Activated CD8-positive, alpha-beta memory T cell treated with anti-CD3 and anti-CD28 coated beads for 1 hour (primary cell): ENCODE measurements at places on chromosomes 16 and 17.

GRCh38 chr17:10305398-10305797 lies 67.4 kb downstream of the MYH13 start:
- DNase-seq = no peak

GRCh38 chr16:35639233-35640205 lies 2180.1 kb downstream of the TP53TG3F start:
- no peak for DNase-seq

GRCh38 chr16:9334103-9334502 lies 242.7 kb downstream of the HAPSTR1 start:
- DNase-seq = no peak

DNA sequence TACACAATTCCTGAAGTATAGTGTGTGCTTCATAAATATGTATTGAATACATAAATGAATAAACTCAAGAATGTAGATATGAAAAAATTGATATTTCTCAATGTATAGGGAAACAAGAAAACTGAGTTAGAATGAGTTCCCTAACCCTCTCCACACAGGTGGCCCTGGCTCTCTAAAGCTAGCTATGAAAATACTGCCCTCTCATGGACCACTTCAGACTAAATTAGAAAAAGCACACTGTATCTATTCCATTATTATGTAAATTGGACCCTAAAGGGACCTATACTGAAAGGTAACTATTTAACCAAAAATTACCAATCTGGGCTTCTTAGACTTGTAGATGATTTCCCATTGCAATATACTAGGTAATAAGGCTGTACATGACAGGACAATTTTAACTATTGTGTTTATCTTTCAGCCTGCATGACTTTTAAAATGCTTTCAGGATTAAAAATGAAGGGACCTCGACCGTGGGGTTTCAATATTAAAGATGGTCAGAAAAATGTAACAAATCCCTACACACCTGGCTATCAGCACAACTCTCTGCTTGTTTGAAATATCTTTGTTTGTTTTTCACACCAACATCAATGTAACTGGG lies 672.5 kb upstream of the KIF2B start:
- DNase-seq = no peak

GRCh38 chr17:83156408-83156807 lies 77.0 kb downstream of the METRNL start:
- no peak for DNase-seq

- DNase-seq = no peak
These were observed 30.7 kb downstream of the MYH3 start for GRCh38 chr17:10626390-10626789.

GRCh38 chr17:81315885-81316391 lies 20.8 kb upstream of the SLC38A10 start:
- DNase-seq = no peak

DNA sequence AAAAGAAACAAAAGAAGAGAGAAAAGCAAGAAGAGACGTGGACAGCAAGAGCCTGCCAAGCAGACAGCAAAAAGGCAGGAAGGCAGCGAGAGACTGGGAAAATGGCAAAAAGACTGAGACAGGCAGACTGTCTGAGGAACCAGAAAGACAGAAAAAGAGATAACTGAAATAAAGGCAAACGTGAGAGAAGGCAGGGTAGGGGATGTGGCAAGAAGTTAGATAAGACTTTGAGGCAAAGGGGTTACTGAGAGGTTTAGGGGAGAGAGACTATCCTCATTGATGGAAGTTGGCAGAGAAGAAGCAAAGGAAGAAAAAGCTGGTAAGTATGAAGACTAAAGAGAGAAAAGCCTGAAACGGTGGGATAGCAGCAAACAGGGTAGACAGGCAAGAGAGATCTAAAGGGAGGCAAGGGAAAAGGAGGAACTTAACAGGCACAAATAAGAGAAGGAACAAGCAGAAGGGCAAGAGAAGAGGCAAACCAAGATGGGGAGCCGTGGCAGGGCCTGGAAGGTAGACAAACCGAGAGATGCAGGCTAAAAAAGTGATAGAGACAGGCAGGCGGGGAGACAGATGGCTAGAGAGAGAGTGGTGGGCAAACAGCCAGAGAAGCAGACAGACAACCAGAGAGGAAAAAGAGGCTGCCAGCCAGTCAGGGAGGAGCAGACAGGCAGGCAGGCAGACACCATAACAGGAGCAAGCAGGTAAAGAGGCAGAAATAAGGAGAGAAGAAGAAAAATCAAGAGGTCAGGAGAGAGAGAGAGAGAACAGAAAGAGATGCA lies 7.1 kb upstream of the CHD3 start:
- no peak for DNase-seq

- peak; percentile 23 for DNase-seq
These were observed 428 bp downstream of the SGSM2 start for GRCh38 chr17:2337544-2338314.

GRCh38 chr16:72221630-72222024 lies 49.7 kb upstream of the PMFBP1 start:
- DNase-seq = no peak

DNA sequence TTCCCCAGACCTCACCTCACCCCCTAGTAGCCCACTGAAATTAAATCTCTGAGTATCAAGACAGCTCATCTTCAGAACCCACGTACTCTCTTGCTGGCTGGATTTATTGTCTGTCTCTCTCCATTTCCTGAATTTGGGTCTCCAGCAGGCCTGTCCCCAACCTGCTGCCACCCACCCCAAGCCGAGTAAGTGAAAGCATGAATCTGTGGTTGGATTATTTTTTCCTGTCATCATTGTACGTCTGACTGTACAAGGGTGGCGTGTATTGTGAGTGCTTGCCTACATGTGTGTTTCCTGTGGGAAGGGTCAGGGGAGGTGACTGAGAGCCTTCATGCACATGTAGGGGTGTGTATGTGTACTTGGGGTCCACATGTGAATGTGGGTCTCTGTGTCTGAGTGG lies 5.4 kb downstream of the TNP2 start:
- no peak for DNase-seq

- DNase-seq = no peak
These were observed 9.8 kb downstream of the NTHL1 start for GRCh38 chr16:2037647-2038381.

GRCh38 chr17:74568106-74568873 lies 981 bp upstream of the CD300H start:
- DNase-seq = no peak

- peak; percentile 4 for DNase-seq
These were observed 46.6 kb upstream of the NUDT7 start for GRCh38 chr16:77675464-77676324.

GRCh38 chr17:21374441-21375161 lies 1.6 kb upstream of the KCNJ12 start:
- no peak for DNase-seq

DNA sequence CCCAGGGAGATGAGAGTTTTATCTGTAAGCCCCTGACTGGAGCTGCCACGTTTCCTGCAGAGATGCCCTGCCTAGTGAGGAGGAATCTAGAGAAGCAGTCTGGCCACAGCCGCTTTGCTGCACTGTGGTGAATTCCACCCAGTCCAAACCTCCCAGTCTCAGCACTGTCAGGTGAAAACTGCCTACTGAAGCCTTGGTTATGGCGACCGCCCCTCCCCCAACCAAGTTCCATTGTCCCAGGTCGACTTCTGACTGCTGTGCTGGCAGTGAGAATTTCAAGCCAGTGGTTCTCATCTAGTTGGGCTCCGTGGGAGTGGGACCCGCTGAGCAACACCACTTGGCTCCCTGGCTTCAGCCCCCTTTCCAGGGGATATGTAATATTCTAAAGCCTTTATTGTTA lies 10.2 kb upstream of the LYZL6 start:
- no peak for DNase-seq

- DNase-seq = no peak
These were observed 76.6 kb upstream of the TNRC6A start for GRCh38 chr16:24652803-24653202.

- DNase-seq = no peak
These were observed 41.7 kb downstream of the RAI1 start for GRCh38 chr17:17722906-17723353.
